Tibial artery (tissue), 4 donors: ENCODE measurements at places on chromosomes 7 and 10.

- H3K4me3 ChIP-seq: no peak overlapping the region
- H3K27ac ChIP-seq: no peak overlapping the region
- DNase-seq: no peak
- no peaks in the 10 kb centered on the region for H3K36me3 ChIP-seq
- H3K4me1 ChIP-seq: no peaks in the 10 kb centered on the region
- H3K27me3 ChIP-seq: no peaks in the 10 kb centered on the region
These were observed 131.8 kb downstream of the SEMA3E start for GRCh38 chr7:83517035-83517700.

GRCh38 chr10:84478679-84479078 is 150.3 kb downstream of the CCSER2 start:
- no peaks in the 10 kb centered on the region for H3K27me3 ChIP-seq
- no peak overlapping the region for H3K27ac ChIP-seq
- no peak overlapping the region for H3K4me3 ChIP-seq
- no peak for DNase-seq
- peaks cover 5% of the 10 kb centered on the region for H3K36me3 ChIP-seq

DNA sequence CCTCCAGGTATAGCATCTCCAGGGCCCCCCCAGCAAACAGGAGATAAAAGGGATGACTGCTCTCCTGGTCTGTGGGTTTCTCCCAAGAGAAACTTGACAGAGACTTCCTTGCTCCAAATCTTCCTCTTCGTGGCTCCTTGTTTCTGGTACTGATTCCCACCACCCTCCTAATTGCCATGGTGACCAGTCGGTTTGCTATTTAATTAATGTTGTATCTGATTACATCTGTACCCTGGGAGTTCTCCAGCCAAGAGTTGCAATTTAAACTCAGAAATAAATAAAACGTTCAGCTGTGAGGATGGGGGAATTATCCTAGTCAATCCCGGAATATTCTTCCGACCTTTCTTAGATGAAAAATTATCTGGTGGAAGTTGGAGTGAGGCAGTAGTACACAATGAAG is 264.7 kb downstream of the PAXIP1 start:
- H3K36me3 ChIP-seq: no peaks in the 10 kb centered on the region
- H3K4me1 ChIP-seq: no peaks in the 10 kb centered on the region
- no peak overlapping the region for H3K4me3 ChIP-seq

DNA sequence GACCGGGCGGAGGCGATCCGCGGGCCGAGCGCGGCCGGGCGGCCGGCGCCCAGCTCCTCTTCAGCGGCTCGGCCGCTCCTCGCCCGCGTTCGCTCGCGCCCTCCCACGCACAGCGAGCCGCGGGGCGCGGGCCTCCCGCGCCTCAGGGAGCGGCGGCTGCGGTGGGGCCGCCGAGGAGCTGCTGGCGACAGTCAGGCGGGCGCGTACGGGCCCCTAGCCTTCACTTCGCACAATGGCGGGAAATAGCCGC is at the start of gene MCMBP:
TSS of gene MCMBP (minus strand) at position 234 of the 250 bp plus-strand sequence. CDS start 259 bp downstream, outside the sequence.
- H3K27me3 ChIP-seq: no peaks in the 10 kb centered on the region
- H3K4me3 ChIP-seq: peak within 1 kb of the TSS; percentile 85
- no peak for DNase-seq
- no peaks in the 10 kb centered on the region for H3K4me1 ChIP-seq

GRCh38 chr7:30188811-30189210 is 54.0 kb downstream of the MTURN start:
- H3K27me3 ChIP-seq: no peaks in the 10 kb centered on the region
- no peak for DNase-seq
- peaks cover 3% of the 10 kb centered on the region for H3K36me3 ChIP-seq
- H3K4me3 ChIP-seq: no peak overlapping the region

GRCh38 chr7:21642422-21642821 is 99.6 kb downstream of the DNAH11 start:
- no peaks in the 10 kb centered on the region for H3K4me1 ChIP-seq
- no peaks in the 10 kb centered on the region for H3K27me3 ChIP-seq
- no peak overlapping the region for H3K27ac ChIP-seq
- no peaks in the 10 kb centered on the region for H3K36me3 ChIP-seq
- H3K4me3 ChIP-seq: no peak overlapping the region

DNA sequence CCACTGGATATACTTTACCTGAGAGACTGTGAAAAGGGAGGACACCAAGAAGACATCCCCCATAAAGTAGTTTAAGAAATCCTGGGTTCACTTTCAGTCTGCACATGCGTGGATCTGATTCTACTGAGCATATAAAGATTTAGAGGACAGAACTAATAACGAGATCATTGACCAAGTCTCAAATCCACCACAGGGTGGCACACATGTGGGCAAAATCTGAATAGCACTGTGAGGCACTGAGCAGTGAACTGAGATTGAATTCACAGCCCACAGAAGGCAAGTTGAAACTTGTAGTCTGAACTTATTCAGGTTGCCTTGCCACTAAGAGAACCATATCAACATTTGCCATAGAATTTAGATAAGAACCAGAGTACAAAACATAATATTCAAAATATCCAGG is 818.6 kb downstream of the GRID1 start:
- H3K27ac ChIP-seq: no peak overlapping the region
- H3K4me1 ChIP-seq: no peaks in the 10 kb centered on the region
- no peaks in the 10 kb centered on the region for H3K27me3 ChIP-seq

GRCh38 chr7:91632234-91632940 is 248.1 kb downstream of the MTERF1 start:
- no peaks in the 10 kb centered on the region for H3K36me3 ChIP-seq
- no peaks in the 10 kb centered on the region for H3K27me3 ChIP-seq
- H3K27ac ChIP-seq: no peak overlapping the region
- H3K4me3 ChIP-seq: no peak overlapping the region
- no peak for DNase-seq

DNA sequence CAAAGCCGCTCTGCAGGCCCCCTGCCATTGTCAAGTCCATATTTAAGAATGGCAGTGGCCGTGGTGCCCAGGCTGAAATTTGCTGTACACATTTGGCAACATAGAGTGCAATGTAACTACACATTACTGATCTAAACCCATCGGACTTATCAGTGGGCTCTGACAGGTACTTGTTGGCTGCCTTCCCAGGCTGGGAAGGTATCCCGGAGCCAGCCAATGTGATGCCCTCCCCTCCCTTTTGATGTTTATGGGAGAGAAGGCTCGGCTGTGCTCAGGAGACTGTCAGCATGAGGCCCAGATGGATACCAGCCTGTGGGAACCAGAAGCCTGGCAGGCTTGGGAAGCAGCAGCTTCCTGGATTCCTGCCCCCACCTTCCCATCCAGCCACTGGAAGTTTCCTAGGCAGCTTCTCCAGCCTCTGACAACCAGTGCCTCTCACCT is 146.1 kb upstream of the TCF7L2 start:
- peaks cover 8% of the 10 kb centered on the region for H3K4me1 ChIP-seq
- DNase-seq: no peak
- no peaks in the 10 kb centered on the region for H3K36me3 ChIP-seq
- no peak overlapping the region for H3K27ac ChIP-seq
- no peaks in the 10 kb centered on the region for H3K27me3 ChIP-seq

DNA sequence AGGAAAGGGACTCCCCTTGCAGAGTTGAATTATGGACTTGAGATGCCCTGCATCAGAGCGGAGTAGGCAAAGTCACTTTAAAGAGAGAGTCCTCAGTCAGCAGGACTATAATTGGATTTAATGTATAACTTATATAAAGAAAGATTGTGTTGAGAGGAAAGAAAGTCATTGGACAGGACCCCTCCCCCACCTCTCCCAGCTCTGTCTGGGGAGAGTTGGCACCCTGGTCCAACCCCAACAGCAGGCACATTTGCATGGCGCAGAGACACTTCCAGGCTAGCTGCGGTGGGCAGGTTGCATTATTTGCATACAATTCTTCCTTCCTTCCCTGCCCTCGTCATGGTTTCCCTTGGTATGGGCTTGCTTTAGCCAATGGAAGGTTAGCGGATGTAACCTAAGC is 46.1 kb upstream of the NPTX2 start:
- H3K27ac ChIP-seq: no peak overlapping the region
- no peaks in the 10 kb centered on the region for H3K27me3 ChIP-seq
- H3K36me3 ChIP-seq: no peaks in the 10 kb centered on the region

GRCh38 chr10:89236226-89236797 is 15.3 kb downstream of the LIPA start:
- H3K36me3 ChIP-seq: no peaks in the 10 kb centered on the region
- H3K27me3 ChIP-seq: no peaks in the 10 kb centered on the region
- no peak overlapping the region for H3K4me3 ChIP-seq
- no peak for DNase-seq

GRCh38 chr7:111729483-111729882 is 167.2 kb upstream of the IMMP2L start:
- no peak overlapping the region for H3K27ac ChIP-seq
- H3K36me3 ChIP-seq: peaks cover 15% of the 10 kb centered on the region
- no peaks in the 10 kb centered on the region for H3K4me1 ChIP-seq
- H3K4me3 ChIP-seq: no peak overlapping the region

DNA sequence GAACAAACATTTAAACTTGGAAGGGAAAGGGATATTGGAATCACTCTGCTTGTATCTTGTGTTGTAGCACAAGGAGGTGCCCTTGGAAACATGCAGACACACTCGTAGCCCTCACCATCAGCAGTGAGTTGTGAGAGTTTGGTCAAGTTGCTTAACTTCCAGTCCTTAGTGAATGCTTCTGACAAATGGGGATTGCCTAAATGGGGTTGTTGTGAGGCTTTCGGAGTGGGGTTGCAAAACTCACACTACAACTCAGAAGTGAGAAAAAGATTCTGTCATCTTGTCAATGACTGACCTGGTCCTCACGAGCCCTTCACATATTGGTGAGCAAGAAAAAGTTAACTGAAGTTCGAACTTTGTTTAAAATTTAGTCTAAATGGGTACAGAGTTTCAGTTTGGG is 29.0 kb upstream of the GSDME start:
- no peaks in the 10 kb centered on the region for H3K36me3 ChIP-seq
- H3K27me3 ChIP-seq: no peaks in the 10 kb centered on the region
- no peaks in the 10 kb centered on the region for H3K4me1 ChIP-seq
- no peak overlapping the region for H3K4me3 ChIP-seq
- H3K27ac ChIP-seq: no peak overlapping the region

GRCh38 chr7:148773334-148773733 is 74.6 kb downstream of the CUL1 start:
- H3K4me1 ChIP-seq: no peaks in the 10 kb centered on the region
- no peaks in the 10 kb centered on the region for H3K27me3 ChIP-seq
- no peak for DNase-seq
- H3K4me3 ChIP-seq: no peak overlapping the region
- no peak overlapping the region for H3K27ac ChIP-seq

DNA sequence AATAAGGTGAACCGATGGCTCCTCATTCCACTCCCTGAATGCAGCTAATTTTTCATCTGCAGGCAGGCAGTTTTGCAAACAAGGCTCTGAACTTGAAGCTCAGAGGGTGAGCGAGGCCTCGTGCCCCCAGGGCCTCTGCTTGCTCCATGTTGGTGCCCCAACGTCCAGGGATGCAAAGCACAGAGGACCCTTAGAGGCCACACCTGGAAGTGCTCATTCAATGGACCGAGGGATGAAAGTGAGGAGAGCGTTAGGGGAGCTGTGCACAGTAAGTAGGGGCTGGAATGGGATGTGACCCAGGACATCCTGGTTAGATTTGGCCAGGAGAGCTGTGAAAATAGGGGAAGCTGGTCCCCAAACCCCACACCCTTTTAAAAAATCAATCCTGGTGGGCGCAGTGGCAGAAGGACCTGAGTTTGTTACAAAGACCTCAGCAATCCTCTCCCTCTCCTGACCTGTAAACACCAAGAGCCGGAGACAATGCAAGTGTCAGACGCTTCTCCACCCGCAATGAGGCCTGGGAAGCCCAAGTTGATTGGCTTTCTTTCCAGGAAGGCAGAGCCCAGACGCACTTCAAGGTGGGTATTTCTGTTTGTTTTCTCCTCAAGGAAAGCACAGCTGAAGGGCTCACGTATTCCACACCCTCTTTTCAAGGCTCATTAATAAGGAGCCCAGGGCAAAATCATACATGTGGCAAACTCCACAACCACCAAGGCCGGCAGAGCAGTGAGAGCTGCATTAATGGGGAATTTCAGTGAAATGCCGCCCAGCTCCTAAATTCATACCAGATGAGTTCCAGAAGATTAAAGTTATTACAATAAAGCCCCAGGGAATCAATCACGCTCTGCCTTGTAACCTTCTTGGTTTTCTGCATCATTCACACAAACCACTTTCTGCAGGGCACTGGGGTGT is 14.1 kb upstream of the CXCL12 start:
- no peaks in the 10 kb centered on the region for H3K4me1 ChIP-seq
- no peaks in the 10 kb centered on the region for H3K36me3 ChIP-seq
- DNase-seq: no peak
- H3K27ac ChIP-seq: no peak overlapping the region
- no peaks in the 10 kb centered on the region for H3K27me3 ChIP-seq
- no peak overlapping the region for H3K4me3 ChIP-seq

DNA sequence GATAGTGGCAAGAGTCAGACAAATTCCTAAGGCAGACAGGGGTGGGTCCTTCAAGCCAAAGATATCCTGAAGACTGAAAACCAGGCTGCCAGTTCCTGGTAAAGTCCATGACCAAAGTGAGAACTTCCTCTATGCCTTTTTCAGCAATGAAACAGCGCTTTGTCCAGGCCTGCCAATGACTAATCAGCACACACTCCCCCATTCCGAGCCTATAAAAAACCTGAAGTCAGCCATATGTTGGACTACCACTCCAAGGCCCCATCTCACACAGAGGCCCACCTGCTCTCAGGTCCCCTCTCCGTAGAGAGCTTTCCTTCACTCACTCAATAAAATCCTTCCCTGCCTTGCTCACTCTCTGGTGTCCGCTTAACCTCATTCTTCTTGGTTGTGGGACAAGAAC is 402.2 kb downstream of the ANKRD7 start:
- DNase-seq: no peak
- no peaks in the 10 kb centered on the region for H3K4me1 ChIP-seq
- H3K36me3 ChIP-seq: no peaks in the 10 kb centered on the region
- H3K27me3 ChIP-seq: no peaks in the 10 kb centered on the region
- H3K27ac ChIP-seq: no peak overlapping the region

DNA sequence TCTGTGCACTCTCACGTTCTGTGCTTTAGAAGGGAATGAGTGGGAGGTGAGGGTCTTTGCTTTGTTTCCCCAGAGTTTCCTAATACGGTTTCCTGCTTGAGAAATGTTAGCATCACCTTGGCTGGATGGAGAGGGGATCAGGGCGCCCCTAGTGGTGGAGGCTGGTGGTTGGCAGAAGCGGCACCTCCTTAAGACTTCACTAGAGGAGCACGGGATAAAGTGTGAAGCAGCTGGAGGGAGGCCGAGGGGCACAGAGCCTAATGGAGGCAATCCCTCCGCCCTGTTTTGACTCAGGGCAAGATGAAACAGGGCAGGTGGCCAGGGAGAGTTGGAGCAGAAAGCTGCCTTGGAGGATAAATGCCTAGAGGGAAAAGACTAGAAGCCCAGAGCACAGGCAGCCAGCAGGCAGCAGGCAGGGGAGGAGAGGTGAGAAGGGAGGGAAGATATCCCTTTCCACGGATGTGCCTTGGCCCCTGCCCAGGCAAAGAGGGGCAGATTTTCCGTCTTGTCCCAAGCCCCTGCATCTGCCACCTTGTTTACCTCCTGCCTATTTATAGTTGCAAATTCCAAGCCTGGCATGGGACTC is 56.0 kb upstream of the BTRC start:
- H3K4me3 ChIP-seq: no peak overlapping the region
- peaks cover 4% of the 10 kb centered on the region for H3K4me1 ChIP-seq
- DNase-seq: peak; percentile 37
